ENCODE measurements at places on chromosomes 3 and 15.

GRCh38 chr3:102092617-102093466, 243.5 kb downstream of the NFKBIZ start:
- no peak for DNase-seq

- no peak for DNase-seq
These were observed 79.0 kb downstream of the REC114 start for GRCh38 chr15:73522011-73522410.

DNA sequence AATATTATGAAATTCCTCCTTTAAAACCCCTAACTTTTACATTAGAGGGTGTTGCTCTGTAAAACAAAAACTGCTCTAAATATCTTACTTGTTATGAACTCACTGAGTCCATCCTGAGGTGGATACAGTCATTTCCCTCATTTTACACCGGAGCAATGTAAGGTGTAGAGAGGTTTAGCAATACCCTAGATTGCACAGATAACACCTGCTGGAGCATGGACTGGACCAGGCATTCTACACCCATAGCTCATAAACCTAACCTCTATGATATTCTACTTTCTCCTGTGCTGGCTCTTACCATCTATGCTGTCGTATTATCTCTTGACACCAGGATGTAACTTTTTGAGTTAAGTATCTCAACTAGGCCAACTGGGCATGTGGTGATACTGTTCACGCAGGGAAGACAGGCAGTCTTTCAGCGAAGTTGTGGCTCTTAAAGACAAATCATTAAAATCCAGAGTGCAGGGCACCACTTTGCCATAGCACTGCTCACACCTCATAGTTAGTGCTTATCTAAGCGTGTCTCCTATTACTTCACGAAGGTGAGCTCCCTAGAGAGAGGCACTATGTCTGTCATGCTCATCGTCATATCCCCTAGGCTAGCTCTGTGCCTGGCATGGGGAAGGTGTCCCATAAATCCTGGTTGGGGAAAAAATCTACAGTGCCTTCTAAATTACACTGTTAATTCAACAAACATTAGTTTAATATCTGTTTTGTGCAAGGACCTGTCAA, 100.1 kb upstream of the SLC2A2 start:
- DNase-seq: no peak

GRCh38 chr3:122563717-122564025, 429 bp downstream of the PARP9 start:
- DNase-seq: no peak

DNA sequence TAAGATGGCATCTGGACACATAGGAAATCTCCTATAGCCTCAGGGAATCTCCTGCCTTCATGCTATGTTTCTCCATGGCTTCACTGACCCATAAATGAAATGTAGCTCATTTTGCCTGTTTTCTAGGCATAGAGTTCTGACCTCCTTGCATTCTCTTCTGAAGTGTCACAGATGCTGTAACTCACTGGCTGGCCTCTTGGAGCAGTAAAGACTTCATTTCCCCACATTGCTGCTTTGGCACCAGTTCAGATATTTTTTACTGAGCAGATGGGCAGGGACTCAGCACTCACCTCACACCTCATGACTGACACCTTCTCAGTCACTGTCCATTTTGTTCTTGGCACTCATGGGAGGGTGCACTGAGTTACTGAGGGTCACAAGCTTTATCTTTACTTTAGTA, 286.7 kb upstream of the TGFBR2 start:
- no peak for DNase-seq

DNA sequence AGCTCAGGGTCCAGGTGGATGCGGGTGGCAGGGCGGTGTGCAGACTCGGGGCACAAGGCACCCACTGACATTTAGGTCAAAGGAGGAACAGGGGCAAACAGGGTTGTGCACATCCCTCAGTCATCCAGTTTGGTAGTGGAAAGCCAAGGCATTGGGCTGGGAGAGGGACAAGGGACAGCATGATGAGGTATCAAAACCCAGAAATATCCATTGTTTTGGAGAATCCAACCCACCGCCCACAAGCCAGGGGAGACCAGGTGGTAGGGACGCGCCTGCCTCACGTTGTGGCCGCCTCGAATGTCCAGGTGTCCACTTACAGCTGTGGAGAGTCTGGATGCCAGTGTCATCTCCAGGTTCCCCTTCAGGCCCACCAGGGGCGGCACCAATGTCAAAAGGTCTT, 33.3 kb downstream of the SLC41A3 start:
- no peak for DNase-seq

GRCh38 chr3:178263236-178263916, 272.9 kb upstream of the KCNMB2 start:
- DNase-seq: no peak

- no peak for DNase-seq
These were observed 11.1 kb upstream of the THUMPD3 start for GRCh38 chr3:9351709-9352126.

DNA sequence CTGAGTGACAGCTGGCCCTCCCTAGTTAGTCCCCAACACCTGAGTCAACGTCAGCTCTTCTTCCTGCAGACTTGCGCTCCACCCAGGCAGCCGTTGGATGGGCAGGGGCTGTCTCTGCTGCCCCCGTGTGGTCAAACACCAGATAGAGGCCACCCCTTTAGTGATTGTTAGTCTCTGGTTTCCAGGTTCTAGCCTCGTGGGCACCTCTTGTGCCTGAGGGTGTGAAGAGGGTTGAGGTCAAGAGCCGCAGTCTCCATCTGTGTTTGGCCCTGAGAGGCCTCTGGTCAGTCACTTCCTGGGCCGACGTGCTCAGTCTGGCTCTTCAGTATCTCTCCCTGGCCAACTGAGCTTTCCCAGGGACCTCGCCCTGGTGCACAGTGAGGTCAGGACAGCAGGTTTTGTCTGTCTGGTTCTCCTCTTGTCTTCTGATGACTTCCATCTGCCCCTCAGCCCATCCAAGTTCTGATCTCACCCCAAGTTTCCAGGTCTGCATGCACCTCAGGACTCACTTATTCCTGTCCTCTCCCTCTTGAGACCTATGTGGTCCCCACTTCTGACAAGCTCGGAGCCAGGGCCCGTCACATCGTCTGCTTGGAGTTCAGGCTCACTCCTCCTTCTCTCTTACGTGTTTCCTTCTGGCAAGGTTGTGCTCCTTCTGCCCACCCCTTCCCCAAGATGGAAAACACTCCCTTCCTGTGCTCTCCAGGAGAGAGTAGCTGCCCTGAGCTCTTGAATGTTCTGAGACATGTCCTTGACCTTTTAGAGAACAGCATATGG, 20.9 kb downstream of the CD276 start:
- no peak for DNase-seq

DNA sequence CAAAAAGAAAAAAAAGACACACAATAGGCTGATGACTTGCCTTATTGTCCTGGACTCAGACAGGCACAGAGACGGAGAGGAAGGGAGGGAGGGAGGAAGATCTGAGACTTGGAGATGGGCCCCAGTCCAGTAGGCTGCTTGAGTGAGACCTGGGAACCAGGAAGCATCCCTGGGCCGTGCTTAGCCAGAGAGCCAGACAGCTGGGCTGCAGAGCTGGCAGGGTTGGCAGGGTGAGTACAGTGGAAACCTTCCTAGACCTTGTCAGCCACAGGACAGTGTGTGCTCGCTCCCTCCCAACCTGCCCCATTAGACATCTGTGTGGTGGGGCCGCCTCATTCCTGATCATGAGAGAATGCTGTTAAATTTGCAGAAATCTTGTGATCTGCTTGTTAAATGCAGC, 107.9 kb upstream of the ALDH1A3 start:
- no peak for DNase-seq

DNA sequence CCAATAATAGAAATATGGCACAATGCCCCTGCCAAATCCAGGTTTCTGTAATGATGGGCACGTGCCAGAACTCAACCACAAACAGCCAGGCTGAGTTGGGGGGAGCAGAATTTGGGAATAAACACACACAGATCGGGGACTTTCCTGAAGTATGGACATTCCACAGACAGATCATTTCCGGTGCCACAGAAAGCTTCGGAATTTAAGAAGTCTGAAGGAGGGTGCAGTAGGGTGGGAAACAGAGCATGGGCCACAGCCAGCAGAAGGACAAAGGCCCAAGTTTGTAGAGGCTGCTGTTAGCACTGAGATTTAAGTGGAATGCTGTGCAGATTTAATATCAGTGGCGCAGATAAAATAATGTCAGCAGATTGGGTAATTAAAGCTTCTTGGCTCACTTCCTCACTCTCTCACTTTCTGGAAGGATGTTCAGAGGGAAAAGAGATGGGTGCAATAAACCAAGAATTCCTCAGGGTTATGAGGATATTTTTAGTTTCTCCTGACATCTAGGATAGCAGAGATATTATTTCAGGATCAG, 67.4 kb downstream of the MYLK start:
- DNase-seq: no peak

DNA sequence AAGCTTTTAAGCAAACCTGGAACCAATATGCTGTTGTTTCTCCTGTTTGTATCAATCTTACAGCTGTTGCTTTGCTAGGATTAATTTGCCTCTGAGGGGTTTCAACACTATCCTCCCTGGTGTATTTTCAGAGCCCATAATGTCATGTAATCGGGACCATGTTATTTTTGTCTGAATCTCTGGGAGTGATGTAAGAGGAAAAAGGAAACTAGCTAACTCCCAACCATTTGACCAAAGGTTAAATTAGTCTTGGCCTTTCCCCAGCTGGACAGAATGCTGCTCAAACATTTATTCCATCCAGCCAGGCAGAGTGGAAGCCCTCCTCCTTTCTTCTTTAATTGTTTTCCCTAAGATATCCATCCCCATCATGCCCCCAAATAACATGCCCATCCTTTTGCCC, 142.2 kb downstream of the ALDH1A2 start:
- DNase-seq: no peak

DNA sequence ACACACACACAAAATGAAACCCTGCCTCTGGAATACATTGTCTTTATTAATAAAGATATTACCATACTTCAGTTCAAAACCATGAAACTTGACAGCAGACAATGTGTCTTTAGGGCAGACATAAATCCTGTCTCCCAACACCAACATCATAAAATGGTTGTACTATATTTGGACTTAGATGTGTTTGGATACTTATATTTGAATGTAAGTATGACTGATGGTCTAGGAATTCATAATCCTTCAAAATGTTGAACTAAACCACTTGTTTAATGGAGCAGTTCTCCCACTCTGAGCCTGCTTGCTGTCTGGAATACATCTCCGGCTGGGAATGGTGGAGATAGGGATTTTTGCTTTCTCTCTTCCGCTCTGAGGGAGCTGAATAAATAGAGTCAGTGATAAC, 10.6 kb downstream of the FBN1 start:
- no peak for DNase-seq

DNA sequence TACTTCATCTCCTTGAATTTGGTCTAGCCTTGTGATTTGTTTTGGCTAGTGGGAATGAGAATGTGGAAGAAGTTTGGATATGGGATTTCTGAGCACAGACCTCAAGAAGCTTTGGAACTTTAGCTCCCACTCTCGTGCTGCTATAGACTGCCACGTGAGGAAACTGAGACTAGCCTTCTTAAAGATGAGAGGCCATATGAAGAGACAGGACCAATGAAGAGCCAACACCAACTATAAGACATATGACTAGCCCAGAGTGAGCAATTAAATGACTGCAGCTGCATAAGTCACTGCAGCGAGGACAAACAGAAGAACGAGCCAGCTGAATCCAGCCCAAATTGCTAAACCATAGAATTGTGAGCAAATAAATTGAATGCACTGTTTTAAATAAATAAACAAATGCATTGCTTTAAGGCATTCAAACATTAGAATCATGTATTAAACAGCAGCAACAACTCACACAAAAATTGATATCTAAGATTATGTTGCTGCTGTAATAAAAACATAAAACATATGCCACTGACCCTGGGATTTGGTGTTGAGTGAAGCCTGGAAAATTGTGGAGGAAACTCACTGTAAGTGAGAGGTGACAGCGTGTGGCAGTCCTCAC, 15.7 kb upstream of the CNTN4 start:
- DNase-seq: no peak

DNA sequence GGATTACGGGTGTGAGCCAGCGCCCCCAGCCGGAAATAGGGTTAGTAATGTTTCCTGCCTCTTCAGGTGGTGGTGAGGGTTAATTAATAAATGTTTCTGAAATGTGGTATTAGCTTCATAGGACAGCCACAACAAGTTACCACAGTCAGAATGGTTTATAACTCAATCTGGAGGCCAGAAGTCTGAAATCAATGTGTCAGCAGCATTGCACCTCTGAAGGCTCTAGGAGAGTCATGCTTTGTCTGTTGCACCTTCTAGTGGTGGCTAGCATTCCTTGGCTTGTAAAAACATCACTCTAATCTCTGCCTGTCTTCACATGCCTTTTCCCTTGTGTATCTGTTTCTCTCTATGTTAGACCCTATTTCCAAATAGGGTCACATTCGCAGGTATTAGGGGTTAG, 7.8 kb upstream of the RPSA start:
- no peak for DNase-seq
